Retina (tissue), 1 donor: ENCODE measurements at places on chromosomes 11 and 22.

DNA sequence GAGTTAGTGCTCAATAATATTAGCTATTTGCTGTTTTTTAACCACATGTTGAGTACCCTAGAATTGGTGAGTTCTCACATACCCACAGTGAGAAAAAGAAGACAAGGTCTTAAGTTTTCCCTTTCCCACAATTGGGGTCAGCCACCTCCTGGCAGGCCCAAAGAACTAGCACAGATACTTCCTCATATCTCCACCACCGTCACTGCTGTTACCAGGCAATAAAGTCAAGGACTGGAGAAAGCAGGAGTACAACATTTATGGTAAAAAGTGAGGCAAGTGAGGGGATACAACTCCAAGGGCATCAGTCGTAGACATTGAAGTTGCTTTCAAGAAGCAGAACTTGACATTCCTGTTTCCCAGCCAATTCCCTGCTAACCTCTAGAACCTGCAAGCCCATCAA is 19.6 kb downstream of the ELP4 start:
- DNase-seq: no peak

DNA sequence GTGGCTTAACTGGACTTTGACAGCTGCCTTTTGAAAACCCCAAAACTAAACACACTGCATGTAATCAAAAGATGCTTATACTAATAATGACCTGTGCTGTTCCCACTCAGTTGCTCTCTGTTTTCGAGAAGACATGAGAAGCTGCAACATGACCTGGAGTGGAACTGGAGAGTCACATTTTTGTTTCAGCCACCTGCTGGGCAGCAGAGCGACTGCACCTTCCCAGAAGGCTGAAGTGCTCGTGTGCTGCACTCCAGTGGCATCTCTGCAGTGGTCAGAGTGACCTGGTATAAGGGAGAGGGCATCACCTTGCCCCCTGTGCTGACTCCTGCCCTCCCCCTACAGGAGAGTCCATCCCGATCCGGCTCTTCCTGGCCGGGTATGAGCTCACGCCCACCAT is 8.6 kb downstream of the THYN1 start:
- no peak for DNase-seq

DNA sequence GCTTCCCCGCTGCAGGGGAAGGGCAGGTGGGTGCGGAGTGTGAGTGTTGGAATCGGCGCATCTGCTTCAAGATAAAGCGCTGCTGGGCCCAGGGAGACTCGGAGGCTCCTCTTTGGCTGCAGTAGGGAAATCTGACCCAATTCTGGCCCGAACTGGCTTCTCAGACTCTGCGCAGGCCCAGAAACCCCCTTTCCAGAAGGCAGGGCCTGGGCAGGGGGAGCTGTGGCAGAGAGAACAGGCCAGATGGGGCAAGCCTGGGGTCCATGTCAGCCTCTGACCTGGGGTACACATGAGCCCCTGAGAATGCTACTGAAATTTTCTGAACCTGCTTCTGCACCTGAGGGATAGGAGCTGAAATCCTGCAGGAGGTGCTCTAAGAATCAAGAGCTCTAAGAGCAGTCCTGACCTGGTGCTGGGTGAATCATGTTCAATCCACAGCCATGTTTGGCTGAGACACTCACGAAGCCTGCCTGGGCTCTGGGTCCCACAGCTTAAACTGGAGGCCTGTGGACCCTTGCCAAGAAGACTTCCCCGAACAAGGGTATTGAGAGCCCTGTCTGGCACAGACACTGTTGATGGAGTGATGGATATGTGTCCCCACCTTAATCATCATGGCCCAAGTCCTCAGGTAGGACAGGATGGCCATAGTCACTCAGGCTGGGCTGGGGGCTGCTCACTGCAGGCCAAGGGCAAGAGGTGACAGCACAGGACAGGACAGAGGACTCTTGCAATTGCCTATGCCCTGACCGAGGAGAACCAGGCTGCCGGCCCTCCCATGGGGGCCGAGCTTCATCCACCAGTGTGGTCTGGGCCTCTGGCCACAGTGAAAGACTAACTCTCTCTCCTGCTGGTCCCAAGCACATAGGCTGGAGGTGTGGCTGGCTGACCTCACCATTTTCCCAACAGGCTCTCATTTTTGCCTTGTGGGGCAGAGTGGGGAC is 6.9 kb downstream of the RAB3IL1 start:
- no peak for DNase-seq

DNA sequence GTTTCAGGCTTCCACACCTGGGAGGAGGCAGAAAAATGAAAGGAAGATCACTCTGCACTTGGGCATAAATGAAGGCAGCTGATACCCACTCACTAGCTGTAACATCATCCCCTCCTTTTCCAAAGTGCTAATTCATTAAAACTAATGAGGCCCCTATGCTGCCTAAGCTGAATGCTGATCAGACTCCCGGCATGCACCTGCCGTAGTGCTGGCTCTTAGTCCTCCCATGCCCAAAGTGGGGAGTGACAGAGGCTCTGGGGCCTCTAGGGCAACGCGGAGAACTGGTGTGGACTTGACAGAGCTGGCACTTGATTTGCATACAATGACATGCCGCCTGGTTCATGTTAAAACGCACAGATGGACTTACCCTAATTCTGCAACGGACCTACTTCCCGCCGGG is 96.5 kb upstream of the NCAM1 start:
- DNase-seq: no peak

DNA sequence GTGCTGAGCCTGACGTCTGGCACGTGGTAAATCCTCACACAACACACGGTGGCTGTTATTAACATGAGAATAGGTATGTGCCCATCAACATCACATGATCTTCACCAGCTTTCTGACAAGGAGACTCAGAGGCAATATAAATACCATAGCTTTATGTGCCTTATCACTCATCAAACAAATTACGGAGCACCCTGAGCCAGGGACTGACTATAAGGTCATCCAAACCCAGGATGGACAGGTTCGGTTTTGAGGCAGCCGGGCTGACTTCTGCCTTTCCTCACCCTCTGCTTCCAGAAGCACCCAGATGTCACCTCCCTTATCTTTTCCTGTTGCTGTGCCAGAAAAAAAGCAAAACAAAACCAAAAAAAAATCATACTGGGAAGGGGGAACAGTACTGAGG is 5.7 kb upstream of the PLAAT3 start:
- DNase-seq: no peak

DNA sequence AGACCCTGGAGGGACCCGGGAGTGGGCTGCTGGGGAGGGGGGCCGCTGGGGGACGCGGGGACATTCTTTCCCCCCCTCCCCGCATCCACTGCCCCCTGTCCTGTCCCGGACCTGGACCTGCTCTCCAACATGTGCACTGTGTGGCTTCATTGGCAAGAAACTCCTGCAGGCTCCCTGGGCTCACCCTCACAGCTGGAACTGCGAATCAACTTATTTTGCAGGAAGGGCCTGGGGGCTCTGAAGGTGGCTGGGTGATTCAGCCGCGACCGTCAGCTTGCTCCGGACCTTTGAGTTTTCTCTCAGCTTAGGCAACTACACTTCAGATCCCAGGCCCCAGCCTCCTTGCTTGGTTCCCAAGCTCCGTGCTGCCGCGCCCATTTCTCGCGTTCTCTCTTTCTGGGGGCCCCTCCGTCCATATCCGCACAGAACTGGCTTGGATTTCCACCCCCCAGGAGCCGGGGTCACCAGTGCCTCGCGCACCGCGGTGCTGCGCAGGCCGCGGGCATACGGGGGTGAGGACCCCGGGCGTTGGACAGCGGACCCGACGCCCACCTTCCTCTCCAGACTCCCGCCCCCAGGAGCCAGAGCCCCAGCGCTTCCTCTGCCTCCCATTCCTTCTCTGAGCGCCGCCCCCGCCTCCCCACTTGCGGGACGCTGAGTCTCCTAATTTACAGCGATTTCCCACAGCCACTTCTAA is 471 bp upstream of the AHNAK start:
- DNase-seq: peak; percentile 51

DNA sequence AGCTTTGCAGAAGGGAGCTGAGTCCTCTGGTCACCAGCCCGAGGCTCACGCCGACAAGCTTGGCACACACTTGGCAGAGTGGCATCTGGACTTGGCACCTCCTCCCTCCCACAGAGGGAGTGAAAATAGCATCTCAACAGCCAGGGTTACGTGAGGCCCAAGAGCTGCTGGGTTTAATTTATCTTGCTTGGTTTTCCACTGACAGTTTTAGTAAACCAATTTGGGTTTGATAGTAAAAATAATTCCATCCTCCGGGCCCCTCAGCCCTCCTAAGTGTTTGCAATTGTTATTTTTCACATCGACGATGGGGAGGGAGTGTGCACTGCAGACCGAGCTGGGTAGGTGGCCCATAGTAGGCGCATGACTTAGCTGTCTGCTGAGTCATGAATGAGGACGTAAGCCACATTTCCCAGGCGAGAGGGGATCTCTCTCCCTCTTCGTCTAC is 107.6 kb upstream of the ASPHD2 start:
- DNase-seq: no peak

DNA sequence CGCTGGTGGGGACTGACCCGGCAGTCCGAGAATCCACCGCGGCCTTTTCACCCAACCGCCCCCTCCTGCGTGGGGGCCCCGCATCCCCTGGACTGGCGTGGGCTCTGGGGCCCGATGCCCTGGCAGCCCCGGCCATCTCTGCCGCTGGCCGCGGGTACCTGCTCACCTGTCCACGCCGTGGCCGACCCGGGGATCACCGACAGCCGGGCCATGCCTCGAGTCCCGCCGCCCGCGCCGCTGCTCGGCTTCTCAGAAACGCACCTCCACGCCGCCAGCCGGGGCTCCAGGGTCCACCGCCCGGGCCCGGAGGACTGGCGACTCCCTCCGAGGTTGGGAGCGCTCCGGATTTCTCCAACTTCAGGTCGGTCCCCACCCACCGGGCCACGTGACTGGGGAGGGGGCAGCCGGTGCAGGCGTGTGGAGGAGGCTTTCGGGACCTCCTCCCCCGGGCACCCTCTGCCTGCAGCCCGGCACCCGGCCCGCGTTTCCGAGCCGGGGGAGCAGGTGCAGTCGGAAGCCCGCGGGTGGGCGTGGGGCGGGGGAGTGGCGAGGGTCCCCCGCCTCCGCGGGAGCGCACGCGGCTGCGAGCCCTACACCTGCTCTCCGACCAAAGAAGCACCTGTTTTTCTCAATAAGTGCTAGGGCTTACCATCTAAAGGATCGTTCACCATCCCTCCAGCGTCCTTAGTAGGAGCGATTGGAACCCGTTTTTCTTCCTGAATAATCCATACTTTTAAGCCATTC is 554 bp upstream of the NRIP3 start:
- no peak for DNase-seq

GRCh38 chr11:69076129-69076791 is 27.5 kb downstream of the TPCN2 start:
- no peak for DNase-seq

- DNase-seq: no peak
These were observed 12.8 kb upstream of the SORL1 start for GRCh38 chr11:121439337-121439736.

GRCh38 chr11:8652140-8652539 is 30.3 kb downstream of the TRIM66 start:
- no peak for DNase-seq

DNA sequence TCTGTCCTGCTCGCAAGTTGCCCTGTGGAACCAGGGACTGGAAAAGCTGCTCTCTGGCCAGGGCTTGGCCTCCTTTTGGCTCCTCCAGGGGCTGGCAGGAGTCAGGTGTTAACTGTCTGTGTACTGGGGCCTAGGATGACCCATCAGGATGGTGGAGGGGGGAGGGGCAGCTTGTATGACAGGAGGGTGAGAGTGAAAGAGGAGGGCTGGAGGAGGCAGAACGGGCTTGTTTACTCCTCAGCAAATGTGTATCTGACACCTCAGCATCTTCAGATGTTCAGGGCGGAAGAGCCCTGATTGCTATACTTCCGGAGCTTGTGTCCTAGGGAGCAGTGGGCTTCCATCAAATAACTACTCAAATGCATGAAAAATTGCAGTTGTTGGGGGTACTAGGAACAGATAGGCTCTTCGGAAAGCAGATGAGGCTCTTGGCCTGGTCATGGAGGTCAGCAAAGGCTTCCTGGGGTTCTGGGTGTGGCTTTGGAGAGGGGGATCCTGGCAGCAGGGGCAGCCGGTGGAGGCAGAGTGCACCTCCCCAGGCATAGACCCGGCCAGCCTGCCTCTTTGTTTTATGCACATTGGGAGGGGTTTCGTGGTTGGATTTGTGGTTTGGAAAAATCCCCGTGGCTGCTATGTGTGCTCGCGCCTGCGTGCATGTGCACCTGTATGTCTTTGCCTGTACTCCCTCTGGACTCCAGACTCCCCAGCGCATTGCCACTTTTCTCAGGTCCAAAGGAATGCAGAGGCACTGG is 31.2 kb downstream of the CD82 start:
- no peak for DNase-seq

DNA sequence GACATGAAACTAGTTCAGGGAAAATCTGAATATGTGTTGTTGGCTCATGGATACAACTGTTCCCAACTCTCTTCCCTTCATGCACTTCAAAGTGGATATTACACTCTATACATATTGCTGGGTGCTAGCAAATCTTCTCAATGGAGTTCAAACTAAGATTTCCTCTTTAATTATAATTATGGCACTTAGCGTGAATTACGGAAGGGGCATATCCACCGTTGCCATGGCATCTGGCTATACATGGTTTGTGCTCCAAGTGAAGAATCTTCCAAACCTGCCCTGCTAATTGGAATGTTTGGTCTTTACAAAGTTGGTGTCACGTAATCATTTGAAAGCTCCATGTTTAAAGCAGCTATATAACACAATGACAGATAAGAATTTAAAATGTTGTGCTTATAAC is 5.6 kb downstream of the MPPED2 start:
- DNase-seq: no peak

GRCh38 chr11:131750692-131751091 is 380.3 kb downstream of the NTM start:
- no peak for DNase-seq

GRCh38 chr11:133153031-133153430 is 379.3 kb downstream of the OPCML start:
- peak; percentile 53 for DNase-seq
